ENCODE measurements at places on chromosomes 11 and 22.

DNA sequence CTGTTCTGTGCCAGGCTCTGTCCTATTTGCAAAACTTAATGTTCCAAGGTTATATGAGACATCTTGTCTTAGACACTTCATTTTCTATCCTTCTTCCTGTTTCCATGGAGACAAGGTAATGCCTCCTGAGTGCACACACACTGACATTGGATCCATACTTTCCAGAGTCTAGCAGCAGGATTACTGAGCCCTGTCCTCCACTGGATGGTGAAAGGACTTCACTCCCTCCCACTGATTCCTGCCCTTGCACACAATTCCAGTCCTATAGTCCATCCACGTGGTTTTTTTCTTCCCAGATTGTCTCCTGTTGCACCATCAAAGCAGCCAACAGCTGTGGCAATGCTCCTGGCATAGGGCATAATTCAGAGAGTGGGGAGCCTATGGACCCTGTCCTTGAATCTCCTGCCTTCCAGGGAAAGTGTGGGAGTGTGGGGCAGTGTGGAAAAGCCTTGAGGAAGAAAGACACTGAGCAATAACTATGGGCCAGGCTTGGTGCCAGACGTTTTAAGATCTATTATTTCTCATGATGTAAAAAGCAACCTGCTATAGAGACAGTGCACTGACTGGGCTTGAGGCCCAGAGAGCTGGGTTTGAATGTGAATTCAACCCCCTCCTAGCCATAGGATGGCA is 31.3 kb downstream of the SERPINH1 start:
- no peak for DNase-seq

DNA sequence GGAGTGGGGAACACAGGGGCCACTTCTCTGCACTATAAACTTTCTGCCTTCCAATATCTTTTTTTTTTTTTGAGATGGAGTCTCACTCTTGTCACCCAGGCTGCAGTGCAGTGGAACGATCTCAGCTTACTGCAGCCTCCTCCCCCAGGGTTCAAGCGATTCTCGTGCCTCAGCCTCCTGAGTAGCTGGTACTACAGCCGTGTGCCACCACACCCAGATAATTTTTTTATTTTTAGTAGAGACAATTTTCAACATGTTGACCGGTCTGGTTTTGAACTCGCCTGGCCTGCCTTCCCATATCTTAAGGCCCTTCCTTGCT is 1.7 kb downstream of the SLC3A2 start:
- no peak for DNase-seq

- DNase-seq: no peak
Observed at GRCh38 chr22:27639248-27640086, 162.1 kb downstream of the MN1 start.

DNA sequence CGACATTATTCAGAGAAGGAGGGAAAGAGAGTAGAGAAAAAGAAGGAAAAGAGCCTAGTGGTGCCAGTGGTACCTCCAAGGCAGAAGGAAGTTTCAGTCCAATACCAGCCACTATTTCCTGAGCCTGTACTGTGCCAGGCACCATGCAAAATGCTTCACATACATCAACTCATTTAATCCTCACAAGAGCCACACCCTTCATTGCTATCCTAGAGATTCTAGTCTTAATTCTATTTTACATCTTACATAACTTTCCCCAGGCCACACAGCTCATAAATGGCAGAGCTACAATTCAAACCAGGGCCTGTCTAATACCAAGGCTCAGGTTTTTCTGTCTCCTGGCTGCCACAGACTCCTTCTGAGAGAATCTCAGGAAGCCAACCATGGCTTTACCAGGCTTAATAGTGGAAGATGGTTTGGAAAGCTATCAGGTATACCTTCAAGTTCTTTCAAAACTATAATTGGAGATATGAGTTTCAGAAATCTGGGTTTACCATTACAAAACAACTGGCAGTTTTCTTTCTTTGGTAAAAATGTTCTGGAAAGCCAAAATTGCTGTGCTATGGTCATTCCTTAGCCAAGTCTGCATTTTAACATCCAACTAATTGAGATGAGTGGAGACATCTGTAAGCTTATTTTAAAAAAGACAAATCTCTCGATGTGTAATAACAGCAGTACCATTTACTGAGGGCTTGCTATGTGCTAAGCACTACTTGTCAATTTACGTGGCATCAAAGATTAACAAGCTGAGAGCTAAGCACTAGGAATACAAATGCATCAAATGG is 225.1 kb upstream of the PITPNB start:
- DNase-seq: no peak

- no peak for DNase-seq
Observed at GRCh38 chr11:102026217-102026616, 21.0 kb upstream of the CFAP300 start.

GRCh38 chr11:1436468-1437039 is 46.8 kb downstream of the BRSK2 start:
- no peak for DNase-seq

DNA sequence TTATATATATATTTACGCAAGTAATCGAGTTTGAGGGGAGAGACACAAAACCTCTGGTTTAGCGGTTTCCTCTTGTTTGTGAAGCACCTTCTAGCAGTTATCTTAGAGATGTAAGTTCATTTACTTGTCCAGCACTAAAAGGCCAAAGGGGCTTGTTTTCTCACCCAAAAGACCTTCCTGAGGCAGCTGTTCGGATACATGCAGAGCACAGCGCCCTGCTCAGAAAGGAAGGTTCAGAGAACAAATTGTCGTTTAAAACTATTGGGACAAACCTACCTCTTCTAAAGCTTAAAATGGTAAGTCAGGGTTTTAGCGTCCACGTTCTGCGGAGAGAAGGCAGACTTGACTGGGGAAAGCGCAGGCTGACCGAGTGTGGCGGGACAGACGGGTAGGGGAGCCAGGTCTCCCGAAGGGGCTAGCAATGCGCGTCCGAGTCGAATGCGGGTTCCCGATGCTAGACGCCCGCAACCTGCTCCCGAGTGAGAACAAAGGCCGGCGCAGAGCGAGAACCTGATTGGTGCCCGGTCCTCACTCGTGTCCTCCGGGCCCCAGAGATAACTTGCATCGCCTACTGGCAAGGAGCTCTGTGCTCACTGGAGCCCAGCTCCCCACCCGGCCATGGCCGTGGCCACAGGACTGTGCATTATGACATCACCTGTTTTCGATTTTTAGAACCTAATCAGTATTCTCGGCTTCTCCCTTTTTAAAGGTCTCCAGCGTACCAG is 1.0 kb upstream of the SESN3 start:
- DNase-seq: no peak

GRCh38 chr22:39616781-39617180 is 46.2 kb downstream of the CACNA1I start:
- DNase-seq: no peak

- DNase-seq: no peak
Observed at GRCh38 chr11:78312712-78313111, 104.9 kb downstream of the GAB2 start.

GRCh38 chr11:73087730-73088129 is 54.4 kb downstream of the FCHSD2 start:
- no peak for DNase-seq
